ENCODE measurements at places on chromosomes 11 and 22. TPM values are rescaled to one million over a fixed set of nuclear protein-coding genes. Genes with fewer than 3 reads are reported as not detected.

Gene FAM180B
- 0.22 TPM for total RNA-seq

Gene THY1
- 0.91 TPM for total RNA-seq

Gene OR10A5
- total RNA-seq = not detected

Gene BIK
- 0.41 TPM for total RNA-seq

Gene CTTN
- 144 TPM for total RNA-seq

Gene EHF
- 1.6 TPM for total RNA-seq

Gene NUCB2
- 101 TPM for total RNA-seq

Gene UPK3A
- not detected for total RNA-seq

Gene RASD2
- total RNA-seq = 5.0 TPM

Gene ATL3
- total RNA-seq = 13.4 TPM

Gene ANO3
- not detected for total RNA-seq

Gene SF3A1
- total RNA-seq = 89.2 TPM

DNA sequence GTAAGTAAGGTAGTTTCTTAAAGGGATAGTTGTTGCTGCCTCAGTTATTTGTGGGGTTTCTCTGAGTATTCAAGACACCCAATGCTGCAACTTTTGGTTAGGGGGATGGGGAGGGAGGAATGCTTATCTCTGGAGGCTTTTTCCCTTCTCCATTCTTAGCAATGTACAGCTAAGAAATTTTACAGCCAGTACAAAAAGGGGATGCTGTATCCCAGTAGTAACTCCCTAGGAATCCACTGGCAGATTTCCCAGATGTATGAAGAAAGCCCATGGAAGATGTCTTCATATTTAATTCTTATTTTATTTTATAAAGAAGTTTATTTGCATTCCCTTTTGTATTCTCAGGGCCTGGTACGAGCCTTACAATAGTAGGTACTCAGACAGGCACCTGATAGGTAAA, 154.8 kb downstream of the ENTHD1 start:
- H3K27me3 ChIP-seq = peaks cover 98% of the 10 kb centered on the region
- DNase-seq = no peak
- H3K36me3 ChIP-seq = no peaks in the 10 kb centered on the region
- H3K27ac ChIP-seq = no peak overlapping the region
- no peaks in the 10 kb centered on the region for H3K4me1 ChIP-seq
- H3K4me3 ChIP-seq = no peak overlapping the region

DNA sequence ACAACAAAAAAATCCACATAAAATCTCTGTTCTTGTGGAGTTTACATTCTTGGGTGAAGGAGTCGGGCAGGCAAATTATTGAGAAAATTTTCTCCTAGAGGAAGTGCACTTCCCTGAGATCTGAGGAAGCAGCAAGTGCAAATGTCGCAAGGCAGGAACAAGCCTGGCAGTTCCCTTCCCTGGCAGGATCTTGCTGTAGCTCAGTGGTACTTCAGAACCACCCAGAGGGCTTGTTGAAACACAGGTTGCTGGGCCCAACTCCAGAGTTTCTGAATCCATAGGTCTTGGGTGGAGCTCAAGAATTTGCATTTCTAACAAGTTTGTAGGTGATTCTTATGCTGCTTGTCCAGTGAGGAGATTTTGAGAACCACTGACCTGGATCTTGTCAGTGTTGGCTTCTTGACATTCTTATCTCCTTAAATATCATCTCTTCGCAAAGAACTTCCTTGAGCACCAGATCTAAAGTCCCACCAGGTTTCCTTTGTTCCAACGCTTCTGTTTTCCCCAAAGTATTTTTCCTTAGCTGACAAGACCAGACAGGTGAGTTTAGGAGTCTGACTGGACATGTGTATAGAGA, 9.6 kb downstream of the QSER1 start:
- no peak for DNase-seq
- no peak overlapping the region for H3K4me3 ChIP-seq
- H3K27ac ChIP-seq = no peak overlapping the region
- H3K36me3 ChIP-seq = no peaks in the 10 kb centered on the region
- H3K4me1 ChIP-seq = peaks cover 13% of the 10 kb centered on the region
- no peaks in the 10 kb centered on the region for H3K27me3 ChIP-seq

GRCh38 chr11:115644856-115645255, 140.6 kb upstream of the CADM1 start:
- no peak overlapping the region for H3K4me3 ChIP-seq
- peaks cover 59% of the 10 kb centered on the region for H3K27me3 ChIP-seq
- H3K27ac ChIP-seq = no peak overlapping the region
- H3K4me1 ChIP-seq = no peaks in the 10 kb centered on the region
- H3K36me3 ChIP-seq = no peaks in the 10 kb centered on the region
- DNase-seq = no peak

DNA sequence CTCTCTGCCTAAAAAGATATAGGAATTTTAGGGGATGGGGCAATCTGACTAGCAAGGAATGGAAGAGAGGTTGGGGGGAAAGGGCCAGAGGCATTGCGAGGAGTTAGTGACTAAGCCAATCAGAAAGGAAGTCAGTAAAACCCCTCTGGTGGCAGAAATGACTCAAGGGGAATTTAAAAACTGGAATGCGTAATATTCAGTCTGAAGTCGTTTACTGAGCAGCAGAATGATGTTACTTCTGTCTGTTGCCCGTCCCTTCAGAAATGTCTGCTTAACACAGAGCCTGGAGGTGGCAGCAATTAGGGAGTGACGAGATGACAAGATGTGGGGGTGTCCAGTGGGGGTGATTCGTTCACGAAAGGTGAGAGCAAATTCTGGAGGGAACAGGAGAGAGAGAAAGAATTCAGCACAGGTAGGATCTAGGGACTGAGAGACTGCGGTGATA, 107.7 kb upstream of the CLMP start:
- no peak overlapping the region for H3K4me3 ChIP-seq
- no peaks in the 10 kb centered on the region for H3K36me3 ChIP-seq
- H3K27me3 ChIP-seq = peaks cover 52% of the 10 kb centered on the region

GRCh38 chr11:63699896-63700295, 18.6 kb downstream of the RTN3 start:
- H3K27me3 ChIP-seq = no peaks in the 10 kb centered on the region
- H3K36me3 ChIP-seq = no peaks in the 10 kb centered on the region
- H3K4me3 ChIP-seq = no peak overlapping the region
- peaks cover 15% of the 10 kb centered on the region for H3K4me1 ChIP-seq

DNA sequence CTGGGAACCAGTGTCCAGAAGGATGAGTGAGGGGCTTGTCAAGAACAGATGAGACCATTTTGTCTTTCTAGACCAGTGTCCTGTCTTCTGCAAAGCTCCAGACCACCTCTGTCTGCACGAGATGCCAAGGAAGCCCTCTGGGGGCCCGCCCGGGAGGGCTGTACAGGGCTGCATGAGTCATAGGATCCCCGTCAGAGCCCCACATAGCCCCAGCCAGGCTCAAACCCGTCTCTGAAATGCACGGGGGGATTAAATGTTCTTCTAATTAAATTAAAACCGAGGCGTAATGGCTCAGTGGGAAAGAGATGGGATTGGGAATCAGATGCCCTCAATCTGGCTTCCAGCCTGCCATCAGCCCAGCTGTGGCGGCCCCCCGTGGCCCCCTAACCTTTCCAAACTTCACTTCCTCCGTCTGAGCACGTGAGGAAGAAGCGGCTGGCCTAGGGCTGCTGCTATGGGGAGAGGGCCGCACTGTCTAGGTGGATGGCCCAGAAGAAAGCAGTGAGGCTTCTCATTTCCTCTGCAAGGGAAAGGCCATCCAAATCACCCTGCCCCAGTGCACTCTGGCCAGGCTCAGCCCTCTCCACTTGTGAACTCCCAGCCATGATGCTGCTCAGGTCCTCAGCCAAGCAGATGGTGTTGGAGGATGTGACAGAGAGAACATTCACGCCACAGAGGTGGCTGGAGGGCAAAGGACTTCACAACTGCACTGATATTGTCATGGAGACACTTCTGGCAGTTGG, 32.8 kb downstream of the KCNQ1OT1 start:
- H3K27ac ChIP-seq = no peak overlapping the region
- no peak overlapping the region for H3K4me3 ChIP-seq
- no peaks in the 10 kb centered on the region for H3K27me3 ChIP-seq
- H3K36me3 ChIP-seq = peaks cover 22% of the 10 kb centered on the region

- no peak for DNase-seq
- H3K27me3 ChIP-seq = no peaks in the 10 kb centered on the region
- H3K36me3 ChIP-seq = no peaks in the 10 kb centered on the region
- no peak overlapping the region for H3K4me3 ChIP-seq
- no peak overlapping the region for H3K27ac ChIP-seq
- peaks cover 4% of the 10 kb centered on the region for H3K4me1 ChIP-seq
Observed at GRCh38 chr11:11786234-11786633, 55.5 kb upstream of the USP47 start.

DNA sequence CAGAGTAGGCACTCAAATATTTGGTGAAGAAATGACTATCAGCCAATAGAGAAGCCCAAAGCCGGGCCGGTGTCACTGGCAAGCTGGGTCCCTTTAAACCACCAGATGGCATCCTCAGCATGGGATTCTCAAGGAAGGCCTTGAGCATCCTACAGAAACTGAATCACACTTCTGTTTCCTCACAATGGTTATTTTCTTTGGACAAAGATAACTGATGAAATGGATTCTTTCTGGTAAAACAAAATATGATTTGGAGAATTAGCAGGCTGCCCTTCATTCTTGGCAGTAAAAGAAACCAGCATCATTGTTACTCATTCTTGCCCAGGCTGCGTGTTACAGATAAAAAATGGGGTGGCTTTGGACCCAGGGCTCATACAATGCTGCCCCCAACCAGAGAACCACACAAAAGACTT, 30.3 kb upstream of the ASPHD2 start:
- no peaks in the 10 kb centered on the region for H3K4me1 ChIP-seq
- no peaks in the 10 kb centered on the region for H3K36me3 ChIP-seq

- H3K4me3 ChIP-seq = no peak overlapping the region
- peaks cover 22% of the 10 kb centered on the region for H3K4me1 ChIP-seq
- H3K27ac ChIP-seq = peak overlapping the region; percentile 83
- no peaks in the 10 kb centered on the region for H3K27me3 ChIP-seq
Observed at GRCh38 chr22:28075358-28075981, 156.4 kb upstream of the PITPNB start.

GRCh38 chr11:86143087-86144030, 74.5 kb upstream of the PICALM start:
- peak; percentile 39 for DNase-seq
- peak overlapping the region; percentile 48 for H3K27ac ChIP-seq
- no peaks in the 10 kb centered on the region for H3K27me3 ChIP-seq
- no peak overlapping the region for H3K4me3 ChIP-seq
- H3K36me3 ChIP-seq = no peaks in the 10 kb centered on the region
- peaks cover 10% of the 10 kb centered on the region for H3K4me1 ChIP-seq

GRCh38 chr22:35482311-35482710, 58.3 kb upstream of the RASD2 start:
- no peaks in the 10 kb centered on the region for H3K36me3 ChIP-seq
- DNase-seq = no peak
- H3K4me3 ChIP-seq = no peak overlapping the region
- H3K4me1 ChIP-seq = peaks cover 22% of the 10 kb centered on the region
- H3K27me3 ChIP-seq = peaks cover 18% of the 10 kb centered on the region

- no peak overlapping the region for H3K4me3 ChIP-seq
- no peaks in the 10 kb centered on the region for H3K36me3 ChIP-seq
- no peak overlapping the region for H3K27ac ChIP-seq
Observed at GRCh38 chr11:133997554-133997953, 40.8 kb upstream of the IGSF9B start.

GRCh38 chr11:538431-539051, 1.2 kb downstream of the LRRC56 start:
- peak; percentile 11 for DNase-seq
- H3K36me3 ChIP-seq = peaks cover 2% of the 10 kb centered on the region
- H3K27ac ChIP-seq = no peak overlapping the region
- peaks cover 37% of the 10 kb centered on the region for H3K27me3 ChIP-seq
- peaks cover 37% of the 10 kb centered on the region for H3K4me1 ChIP-seq
- no peak overlapping the region for H3K4me3 ChIP-seq

- no peak overlapping the region for H3K4me3 ChIP-seq
- peaks cover 36% of the 10 kb centered on the region for H3K4me1 ChIP-seq
- DNase-seq = no peak
Observed at GRCh38 chr22:43260331-43261231, 73.6 kb upstream of the TTLL12 start.

GRCh38 chr22:24434471-24435322, 7.3 kb downstream of the ADORA2A start:
- H3K27ac ChIP-seq = peak overlapping the region; percentile 79
- no peak for DNase-seq
- H3K27me3 ChIP-seq = no peaks in the 10 kb centered on the region
- H3K4me1 ChIP-seq = peaks cover 74% of the 10 kb centered on the region
- H3K4me3 ChIP-seq = no peak overlapping the region

- peaks cover 71% of the 10 kb centered on the region for H3K36me3 ChIP-seq
- no peak overlapping the region for H3K4me3 ChIP-seq
- H3K27ac ChIP-seq = no peak overlapping the region
- H3K4me1 ChIP-seq = no peaks in the 10 kb centered on the region
- no peak for DNase-seq
- H3K27me3 ChIP-seq = no peaks in the 10 kb centered on the region
Observed at GRCh38 chr11:68071281-68072048, 32.6 kb downstream of the TCIRG1 start.

GRCh38 chr11:115674937-115675544, 170.8 kb upstream of the CADM1 start:
- H3K36me3 ChIP-seq = no peaks in the 10 kb centered on the region
- DNase-seq = no peak
- no peak overlapping the region for H3K27ac ChIP-seq
- no peaks in the 10 kb centered on the region for H3K27me3 ChIP-seq
- H3K4me3 ChIP-seq = no peak overlapping the region
- peaks cover 31% of the 10 kb centered on the region for H3K4me1 ChIP-seq

DNA sequence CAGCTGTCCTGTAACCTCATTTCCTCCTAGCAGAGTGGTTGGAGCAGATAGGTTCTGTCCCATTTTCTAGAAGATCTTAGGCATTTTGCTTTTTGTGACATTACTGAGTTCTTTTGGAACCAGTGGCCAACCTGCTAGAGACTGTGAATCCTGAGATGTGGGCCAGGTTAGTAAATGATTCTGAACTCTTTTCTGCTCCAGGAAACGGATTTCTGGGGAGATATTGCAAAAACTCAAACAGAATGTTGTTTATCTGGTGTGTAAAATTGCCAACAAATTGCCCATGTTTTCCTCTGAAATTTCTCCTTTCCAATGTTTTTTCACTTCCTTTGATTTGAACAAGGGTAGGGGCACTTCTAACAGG, 32.7 kb downstream of the SLC6A5 start:
- no peak for DNase-seq
- no peak overlapping the region for H3K27ac ChIP-seq
- no peak overlapping the region for H3K4me3 ChIP-seq
- peaks cover 20% of the 10 kb centered on the region for H3K27me3 ChIP-seq

Measured in left ventricle myocardium inferior (tissue), 1 donor.